ENCODE measurements at places on chromosomes 4 and X.

DNA sequence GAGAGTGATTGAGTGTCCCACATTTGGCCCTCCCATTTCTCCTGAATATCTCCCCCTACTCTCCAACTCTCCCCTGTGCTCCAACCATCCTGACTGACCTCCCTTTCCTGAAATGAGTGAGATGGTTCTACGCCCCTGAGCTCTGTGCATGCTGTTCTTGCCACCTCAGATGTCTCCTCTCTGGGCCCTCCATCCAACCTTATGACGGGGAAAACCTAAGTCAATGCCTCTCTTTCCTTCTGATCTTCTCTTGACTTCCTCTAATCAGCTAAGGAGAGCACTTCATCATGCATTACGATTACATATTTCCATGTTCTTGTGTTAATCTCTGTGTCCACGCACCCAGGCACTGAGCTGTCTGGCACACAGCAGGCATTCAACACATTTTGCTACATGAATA lies 1.1 kb upstream of the TNIP3 start:
- no peak for DNase-seq

GRCh38 chr4:138645289-138645688 lies 370.3 kb upstream of the NOCT start:
- DNase-seq, result no peak

- peak; percentile 25 for DNase-seq
These were observed 194.7 kb downstream of the OPHN1 start for GRCh38 chrX:68238568-68238967.

DNA sequence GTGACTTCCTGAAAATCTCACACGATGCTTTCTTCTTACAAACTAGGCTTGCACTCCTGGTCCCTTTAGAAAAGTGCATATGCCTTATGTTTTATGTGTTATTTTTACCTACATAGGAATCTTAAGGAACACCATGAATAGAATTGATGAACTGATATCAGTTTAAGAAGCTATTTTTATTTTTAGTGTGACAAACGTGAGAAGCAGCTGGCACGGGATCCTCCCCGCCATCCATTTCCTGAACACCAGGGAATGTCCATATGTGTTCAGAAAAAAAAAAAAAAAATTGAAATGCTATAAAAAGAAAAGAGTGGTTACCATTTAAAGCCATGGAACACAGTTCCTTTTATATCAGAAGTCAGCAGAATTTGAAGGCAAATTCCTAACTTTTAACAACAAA lies 1096.1 kb upstream of the PRKX start:
- DNase-seq, result no peak

- no peak for DNase-seq
These were observed 68.8 kb downstream of the SLC2A9 start for GRCh38 chr4:9952415-9952950.

- DNase-seq, result no peak
These were observed 28.6 kb downstream of the UCHL1 start for GRCh38 chr4:41285202-41285863.

DNA sequence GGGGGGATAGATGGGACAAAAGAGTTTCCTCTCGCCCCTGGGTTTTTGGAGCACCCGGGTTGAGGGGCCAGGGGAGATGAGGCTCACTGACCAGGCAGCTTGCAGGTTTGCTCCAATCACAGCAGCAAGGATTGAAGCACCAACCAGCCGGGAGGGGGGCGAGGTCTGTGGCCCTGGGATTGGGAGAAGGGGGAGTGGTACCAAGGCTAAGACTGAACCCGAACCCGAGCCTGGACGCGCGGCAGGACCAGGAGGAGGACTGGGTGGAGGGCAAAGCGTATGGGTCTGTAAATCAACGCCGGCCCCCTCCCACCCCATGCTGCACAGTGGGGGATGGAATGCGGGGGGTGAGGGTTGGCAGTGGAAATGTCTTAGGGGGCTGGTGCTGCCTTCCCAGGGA lies 3.5 kb downstream of the SOX3 start:
- DNase-seq, result no peak

- DNase-seq, result no peak
These were observed 1.2 kb upstream of the CCNG2 start for GRCh38 chr4:77155631-77156452.

- no peak for DNase-seq
These were observed 58.1 kb downstream of the LINC00632 start for GRCh38 chrX:140767646-140768045.

- DNase-seq, result no peak
These were observed 4.6 kb downstream of the GAB1 start for GRCh38 chr4:143341186-143341755.

DNA sequence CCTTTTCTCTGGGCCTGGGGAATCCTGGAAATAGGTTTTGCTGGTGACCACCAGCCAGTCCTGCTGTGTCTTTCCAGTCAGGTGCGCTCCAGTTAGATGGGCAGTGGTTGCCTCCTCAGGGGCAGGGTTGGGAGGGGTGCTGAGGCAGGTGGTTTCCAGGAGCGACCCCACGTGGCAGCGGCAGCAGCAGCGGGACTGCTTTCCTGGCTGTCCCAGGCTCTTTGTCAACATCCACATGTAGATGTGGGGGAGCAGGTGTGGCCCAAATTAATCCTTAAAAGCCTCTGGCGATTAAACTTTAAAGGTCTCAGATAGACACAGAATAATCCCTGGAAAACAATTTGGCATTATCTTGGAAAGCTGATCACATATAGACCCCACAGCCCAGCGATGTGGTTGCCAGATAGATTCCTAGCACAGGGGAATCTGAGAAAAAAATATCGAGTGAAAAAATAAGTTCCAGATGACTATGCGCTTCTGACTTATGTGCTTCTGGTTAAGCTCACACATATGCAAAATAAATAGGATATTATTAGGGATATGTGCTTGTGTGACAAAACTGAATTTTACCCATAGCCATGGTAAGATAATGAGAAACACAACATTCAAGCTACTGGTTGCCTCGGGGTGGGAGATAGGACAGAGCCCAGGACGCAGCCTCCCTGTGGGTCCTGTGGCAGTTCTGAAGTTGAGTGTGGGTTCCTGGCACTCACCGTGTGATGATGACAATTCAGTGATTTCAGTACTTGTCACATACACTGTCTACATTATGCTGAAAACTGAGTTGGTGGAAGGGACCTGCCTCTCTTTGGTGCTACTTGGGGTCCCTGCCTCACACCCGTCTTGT lies 336.4 kb downstream of the ARHGAP10 start:
- DNase-seq, result no peak

- DNase-seq, result no peak
These were observed 7.6 kb upstream of the GJB1 start for GRCh38 chrX:71215338-71215912.

DNA sequence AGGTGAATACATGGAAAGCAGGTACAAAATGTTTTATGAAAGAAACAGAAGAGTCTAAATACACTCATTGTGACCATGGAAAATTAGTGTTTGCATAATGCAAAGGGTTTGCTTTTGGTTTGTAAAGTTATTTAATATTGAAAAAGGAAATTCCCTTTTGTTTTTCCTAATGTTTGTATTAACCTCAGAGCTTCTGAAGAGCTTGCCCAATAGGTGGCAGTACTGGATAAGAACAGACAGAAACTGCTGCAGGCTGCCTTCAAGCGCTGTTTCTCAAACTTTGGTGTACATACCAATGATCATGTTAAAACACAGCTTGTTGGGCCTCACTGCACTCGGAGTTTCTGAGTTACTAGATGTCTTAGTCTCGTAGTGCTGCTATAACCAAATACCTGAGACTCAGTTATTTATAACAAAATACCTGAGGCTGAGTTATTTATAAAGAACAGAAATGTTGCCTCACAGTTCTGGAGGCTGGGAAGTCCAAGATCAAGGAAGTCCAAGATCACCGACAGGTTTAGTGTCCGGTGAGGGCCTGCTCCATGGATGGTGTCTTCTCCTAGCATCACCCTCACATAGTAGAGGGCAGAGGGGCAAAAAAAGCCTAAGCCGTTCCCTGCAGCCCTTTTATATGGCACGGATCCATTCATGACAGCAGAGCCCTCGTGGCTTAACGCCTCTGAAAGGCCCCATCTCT lies 54.2 kb downstream of the SUPT20HL2 start:
- no peak for DNase-seq

- no peak for DNase-seq
These were observed 203.0 kb downstream of the AFAP1 start for GRCh38 chr4:7736436-7737267.

- no peak for DNase-seq
These were observed 67.0 kb downstream of the SLC7A11 start for GRCh38 chr4:138174981-138175794.
